ENCODE measurements at places on chromosomes 12 and 14.

DNA sequence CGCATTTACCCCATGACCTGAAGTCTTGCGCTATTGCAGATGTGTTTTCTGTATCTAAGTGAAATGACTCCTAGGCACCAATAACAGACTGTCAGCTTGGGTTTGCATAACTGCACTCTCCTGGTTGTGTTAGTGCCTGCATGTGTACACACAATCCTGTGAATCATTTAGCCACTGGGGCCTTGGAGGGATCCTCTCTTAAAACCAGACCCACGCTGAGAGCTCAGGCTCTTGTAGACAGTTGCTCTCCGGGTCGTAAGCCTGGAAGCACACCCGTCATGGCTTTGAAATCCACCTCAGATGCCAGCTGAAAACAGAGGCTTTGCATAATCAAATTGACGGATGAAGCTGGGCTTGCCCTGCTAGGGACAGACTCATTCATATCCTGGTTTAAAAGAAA lies 79.2 kb upstream of the RBM19 start:
- DNase-seq, result no peak

DNA sequence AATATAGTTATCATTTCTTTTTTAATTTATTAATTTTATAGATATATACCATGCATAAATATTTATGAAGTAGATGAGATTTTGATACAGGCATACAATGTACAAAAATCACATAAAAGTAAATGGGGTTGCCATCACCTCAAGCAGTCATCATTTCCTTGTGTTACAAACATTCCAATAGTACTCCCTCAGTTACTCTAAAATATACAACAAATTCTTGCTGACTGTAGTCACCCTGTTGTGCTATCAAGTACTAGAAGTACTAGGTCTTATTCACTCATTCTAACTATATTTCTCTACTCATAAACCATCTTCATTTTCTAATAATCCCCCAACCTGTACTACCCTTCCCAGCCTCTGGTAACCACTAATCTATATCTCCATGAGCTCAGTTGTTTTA lies 432.6 kb upstream of the SYT1 start:
- no peak for DNase-seq

- DNase-seq, result peak; percentile 38
These were observed 18.0 kb downstream of the LRRC74A start for GRCh38 chr14:76844223-76844622.

DNA sequence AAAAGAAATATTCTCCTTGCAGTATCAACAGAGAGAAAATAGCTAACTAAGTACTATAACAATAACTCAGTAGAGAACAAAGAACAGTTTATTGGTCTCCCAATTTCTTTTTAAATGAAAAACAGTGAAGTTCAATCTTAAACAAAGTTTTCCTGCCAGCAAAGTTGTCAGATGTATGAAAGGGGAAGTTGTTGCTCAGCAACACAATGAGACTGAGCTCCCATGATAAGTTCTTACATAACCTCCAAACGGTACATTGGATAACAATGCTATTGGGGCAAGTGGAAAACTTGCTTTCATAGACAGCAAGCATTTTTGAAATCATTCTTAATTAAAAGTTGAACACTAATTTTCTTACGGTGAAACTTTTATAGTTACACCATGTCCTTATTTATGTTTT lies 94.9 kb downstream of the ALG10B start:
- no peak for DNase-seq

DNA sequence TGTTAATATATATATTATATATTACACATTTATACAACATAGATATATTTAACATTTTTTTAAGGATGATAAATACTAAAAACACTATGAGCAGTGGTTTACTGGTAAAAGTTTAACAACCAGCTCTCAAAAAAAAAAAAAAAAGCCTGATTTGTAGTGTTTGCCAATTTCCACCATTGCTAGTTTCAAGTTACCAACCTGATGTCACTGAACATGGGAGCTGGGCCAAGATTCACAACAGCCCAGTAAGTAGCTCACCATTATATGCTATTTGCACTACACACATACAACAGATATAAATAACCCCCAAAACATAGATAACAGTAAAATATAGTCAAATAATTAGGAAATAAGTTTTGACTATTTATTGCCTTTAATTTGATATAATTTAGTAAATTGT lies 28.9 kb upstream of the TMX1 start:
- DNase-seq, result no peak

- DNase-seq, result no peak
These were observed 1035.7 kb upstream of the FBXO33 start for GRCh38 chr14:40467969-40468368.

GRCh38 chr12:47307680-47308399 lies 228.1 kb upstream of the AMIGO2 start:
- DNase-seq, result peak; percentile 67

- no peak for DNase-seq
These were observed 32.1 kb downstream of the DICER1 start for GRCh38 chr14:95125221-95125620.

DNA sequence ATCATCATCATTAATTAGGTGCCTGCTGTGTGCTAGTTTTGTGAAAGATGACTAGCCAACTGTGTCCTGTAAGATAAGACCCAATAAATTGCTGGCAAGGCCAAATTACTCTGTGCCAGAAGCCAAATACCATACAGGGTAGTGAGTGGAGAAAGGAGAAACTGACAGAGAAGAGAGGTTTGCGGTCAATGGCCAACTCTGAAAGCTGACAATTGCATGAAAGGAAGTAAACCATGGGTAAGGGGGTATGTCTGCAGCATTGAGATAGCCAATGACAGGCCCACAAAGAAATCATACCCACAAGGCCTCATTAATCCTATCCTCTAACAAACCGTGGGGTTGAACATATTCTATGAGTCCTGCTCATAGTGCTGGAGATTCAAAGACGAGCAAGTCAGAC lies 236.6 kb upstream of the CCDC196 start:
- DNase-seq, result no peak

DNA sequence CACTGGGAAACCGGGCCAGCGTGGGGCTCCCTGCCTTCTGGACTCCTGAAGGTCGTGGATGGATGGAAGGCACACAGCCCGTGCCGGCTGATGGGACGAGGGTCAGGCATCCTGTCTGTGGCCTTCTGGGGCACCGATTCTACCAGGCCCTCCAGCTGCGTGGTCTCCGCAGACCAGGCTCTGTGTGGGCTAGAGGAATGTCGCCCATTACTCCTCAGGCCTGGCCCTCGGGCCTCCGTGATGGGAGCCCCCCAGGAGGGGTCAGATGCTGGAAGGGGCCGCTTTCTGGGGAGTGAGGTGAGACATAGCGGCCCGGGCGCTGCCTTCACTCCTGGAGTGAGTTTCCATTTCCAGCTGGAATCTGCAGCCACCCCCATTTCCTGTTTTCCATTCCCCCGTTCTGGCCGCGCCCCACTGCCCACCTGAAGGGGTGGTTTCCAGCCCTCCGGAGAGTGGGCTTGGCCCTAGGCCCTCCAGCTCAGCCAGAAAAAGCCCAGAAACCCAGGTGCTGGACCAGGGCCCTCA lies 26.9 kb downstream of the HIP1R start:
- peak; percentile 52 for DNase-seq

GRCh38 chr14:20499881-20500280 lies 5.5 kb upstream of the RNASE10 start:
- DNase-seq, result no peak

GRCh38 chr14:56195223-56195622 lies 77.0 kb downstream of the PELI2 start:
- no peak for DNase-seq

- DNase-seq, result no peak
These were observed 609.3 kb downstream of the NOVA1 start for GRCh38 chr14:25988536-25988935.

DNA sequence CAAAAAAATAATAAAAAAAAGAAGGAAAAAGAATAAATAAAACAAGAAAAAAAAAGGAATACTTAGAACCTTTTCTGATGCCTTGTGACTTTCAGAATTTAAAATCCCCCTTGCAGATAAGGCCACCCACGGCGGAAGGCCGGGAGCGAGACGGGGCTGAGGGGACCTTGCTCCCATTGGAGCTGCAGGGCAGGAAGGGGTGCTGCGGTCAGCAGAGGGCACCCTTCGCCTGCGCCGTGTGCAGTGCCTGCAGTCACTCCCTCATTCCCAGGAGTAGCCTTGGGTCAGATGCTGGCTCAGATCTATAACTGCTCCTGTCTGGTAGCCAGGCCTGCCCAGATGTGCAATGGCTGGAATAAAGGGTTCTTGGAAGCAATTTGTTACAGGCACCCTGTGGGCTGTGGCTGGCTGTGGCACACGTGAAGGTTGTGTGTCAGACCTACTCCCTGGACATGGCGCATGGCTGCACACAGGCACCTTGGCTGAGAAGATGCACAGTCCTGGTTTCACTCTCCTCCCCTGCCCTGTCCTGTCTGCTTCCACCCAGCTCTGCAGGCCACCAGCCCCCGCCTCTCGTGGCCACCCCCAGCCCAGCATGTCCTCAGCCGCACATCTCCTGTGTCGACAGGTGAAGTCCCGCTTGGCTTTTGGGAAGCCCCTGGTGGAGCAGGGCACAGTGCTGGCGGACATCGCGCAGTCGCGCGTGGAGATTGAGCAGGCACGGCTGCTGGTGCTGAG lies 13.4 kb upstream of the ALDH2 start:
- peak; percentile 76 for DNase-seq

DNA sequence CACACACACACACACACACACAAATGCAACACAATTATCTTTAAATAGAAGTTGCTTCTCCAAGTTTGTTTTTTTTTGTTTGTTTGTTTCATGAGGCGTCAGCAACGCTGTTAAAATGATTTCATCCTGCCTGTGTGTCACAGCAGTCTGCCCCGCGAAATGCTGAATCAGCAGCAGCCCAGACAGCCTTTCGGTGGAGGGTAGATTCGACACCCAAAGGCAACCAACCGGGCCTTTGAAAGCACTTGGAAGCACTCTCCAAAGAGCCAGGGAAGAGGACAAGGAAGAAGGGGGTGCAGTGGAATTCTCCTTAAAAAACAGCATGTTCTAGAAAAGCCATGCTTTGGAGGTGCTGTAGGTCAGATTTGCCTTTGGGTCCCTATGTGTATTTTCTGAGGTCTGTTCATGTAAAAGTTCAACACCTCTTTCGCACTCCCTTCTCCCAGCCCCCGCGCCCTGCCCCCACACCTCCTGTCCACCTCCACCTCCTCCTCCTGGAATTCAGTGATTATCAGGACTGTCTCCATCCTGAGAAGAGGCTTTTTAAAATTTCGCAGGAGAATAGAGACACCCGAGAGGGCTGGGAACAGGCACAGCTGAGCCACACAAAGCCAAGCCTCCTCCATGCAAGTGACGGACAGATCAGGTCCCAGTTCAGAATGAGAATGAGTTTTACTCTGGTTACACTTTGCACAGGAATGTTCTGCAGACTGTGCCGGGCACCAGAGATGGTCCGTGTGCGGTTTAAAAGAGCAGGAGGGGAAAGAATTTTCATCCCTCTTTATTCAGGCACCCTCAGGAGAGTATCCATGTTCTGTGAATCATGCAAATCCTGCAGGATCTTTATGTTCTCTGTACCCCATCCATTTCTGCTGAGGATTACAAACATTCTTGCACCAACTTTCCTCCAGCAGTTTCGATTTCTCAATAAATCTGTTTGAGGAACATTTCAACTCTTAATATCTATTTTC lies 177.9 kb downstream of the ETV6 start:
- no peak for DNase-seq

- no peak for DNase-seq
These were observed 4.7 kb downstream of the EIF4B start for GRCh38 chr12:53010955-53011354.

DNA sequence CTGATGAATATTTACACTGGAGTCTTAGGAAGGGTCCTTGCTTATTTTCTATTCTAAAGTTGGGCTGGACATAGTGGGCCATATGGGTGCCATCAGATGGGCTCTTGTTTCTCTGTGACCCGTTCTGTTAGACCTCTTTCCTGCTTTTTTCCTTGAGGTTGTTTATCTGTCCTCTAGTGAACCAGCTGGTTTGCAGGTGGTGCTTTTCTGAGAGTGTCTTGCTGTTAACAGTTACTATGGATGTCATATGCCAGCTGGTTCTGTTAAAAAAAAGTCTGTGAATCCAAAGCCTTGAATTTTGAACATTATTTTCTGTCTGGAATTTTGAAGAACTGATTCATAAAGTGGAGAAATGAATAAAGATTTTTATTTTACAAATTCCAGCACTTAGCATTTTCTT lies 29.2 kb downstream of the ZC3H14 start:
- no peak for DNase-seq

GRCh38 chr12:76878099-76878898 lies 520 bp downstream of the CSRP2 start:
- DNase-seq, result peak; percentile 24
